ENCODE measurements at places on chromosomes 6 and 20.

GRCh38 chr20:63462244-63462643 lies 10.2 kb downstream of the KCNQ2 start:
- DNase-seq: no peak

DNA sequence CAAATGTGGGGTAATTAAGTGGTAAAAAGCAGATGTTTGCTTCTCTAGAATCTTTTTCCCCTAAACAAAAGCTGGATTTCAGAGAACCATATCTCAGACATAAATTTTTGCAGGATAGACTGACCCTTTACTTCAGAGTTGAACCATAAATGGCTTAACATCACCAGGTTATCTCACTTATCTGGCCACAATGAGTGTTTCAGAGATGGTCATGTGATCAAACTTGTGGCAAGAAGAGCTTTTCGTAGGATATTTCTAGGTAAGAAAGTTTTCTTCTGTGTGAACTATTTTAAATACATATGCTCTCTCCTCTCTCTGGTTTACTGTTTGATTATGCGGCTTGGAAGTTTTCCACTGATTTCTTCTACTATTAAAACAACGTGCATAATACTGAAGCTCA lies 270.2 kb upstream of the TFAP2D start:
- no peak for DNase-seq

DNA sequence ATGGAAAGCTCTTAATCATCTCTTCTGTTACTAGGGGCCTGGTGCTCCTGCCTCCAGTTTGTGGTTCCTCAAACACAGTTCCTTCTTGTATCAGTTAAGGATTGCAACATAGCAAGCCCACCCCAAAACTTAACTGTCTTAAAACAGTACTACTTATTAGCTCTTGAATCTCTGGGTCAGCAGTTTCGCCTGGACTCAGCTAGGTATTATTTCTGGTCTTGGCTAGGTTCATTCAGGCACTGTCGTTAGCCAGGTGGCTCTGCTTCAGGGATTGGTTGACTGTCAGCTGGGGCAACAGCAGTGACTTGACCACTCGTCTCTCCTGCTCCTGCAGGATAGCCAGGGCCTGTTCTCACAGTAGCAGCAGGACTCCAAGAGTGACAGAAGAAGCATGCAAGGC lies 30.0 kb upstream of the RALY start:
- no peak for DNase-seq

DNA sequence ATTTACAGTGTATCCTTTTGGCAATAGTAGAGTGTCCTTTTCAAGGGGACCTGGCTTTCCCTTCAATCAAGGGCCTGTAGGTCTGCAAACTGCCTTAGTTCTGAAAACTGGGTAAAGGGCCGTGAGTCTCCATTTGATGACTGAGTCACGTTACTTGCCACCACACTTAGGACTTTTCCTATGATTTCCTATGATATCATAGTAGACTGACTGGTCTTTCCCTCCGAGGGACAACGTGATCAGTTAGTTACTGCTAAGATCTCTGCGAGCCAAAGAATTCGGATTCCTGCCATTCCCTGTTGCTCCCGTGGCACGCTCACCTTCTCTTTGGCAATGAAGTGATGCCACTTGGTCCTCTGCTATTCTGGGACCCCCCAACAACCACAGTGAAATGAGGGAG lies 8.4 kb downstream of the ZNF831 start:
- DNase-seq: no peak

DNA sequence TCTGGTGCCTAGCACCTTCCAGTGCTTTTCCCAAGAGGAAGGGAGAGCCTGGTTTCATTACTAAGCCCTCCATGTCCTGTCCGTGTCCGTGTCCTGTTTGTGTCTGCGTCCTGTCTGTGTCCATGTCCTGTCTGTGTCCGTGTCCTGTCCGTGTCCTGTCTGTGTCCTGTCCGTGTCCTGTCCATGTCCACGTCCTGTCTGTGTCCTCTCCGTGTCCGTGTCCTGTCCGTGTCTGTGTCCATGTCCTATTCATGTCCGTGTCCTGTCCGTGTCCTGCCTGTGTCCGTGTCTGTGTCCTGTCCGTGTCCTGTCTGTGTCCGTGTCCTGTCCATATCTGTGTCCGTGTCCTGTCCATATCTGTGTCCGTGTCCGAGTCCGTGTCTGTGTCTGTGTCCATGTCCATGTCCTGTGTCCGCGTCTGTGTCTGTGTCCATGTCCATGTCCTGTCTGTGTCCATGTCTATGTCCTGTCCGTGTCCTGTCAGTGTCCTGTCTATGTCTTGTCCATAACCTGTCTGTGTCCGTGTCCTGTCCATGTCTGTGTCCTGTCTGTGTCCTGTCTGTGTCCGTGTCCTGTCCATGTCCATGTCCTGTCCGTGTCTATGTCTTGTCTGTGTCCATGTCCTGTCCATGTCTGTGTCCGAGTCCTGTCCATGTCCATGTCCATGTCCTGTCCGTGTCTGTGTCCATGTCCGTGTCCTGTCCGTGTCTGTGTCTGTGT lies 54.4 kb upstream of the BHLHE23 start:
- no peak for DNase-seq

Data from activated T-cell treated with anti-CD3 and anti-CD28 coated beads, Interleukin-2, amount 50 U/mL, for 72 hours (primary cell).